ENCODE measurements at places on chromosomes 2 and 18. TPM values are rescaled to one million over a fixed set of nuclear protein-coding genes. Genes with fewer than 3 reads are reported as not detected.

Gene PPP1CB
- total RNA-seq: 210 TPM

Gene CCDC102B
- total RNA-seq: 5.8 TPM

Gene UPP2
- total RNA-seq: not detected

Gene C2orf80
- not detected for total RNA-seq

Gene CAPN13
- total RNA-seq: not detected

Gene LOXHD1
- 0.12 TPM for total RNA-seq

Gene CFAP65
- not detected for total RNA-seq

Gene POLR1B
- 25.2 TPM for total RNA-seq

Gene EVX2
- not detected for total RNA-seq

Gene IL36RN
- not detected for total RNA-seq

Gene AMER3
- not detected for total RNA-seq

Gene ASB18
- not detected for total RNA-seq

Gene VWA3B
- not detected for total RNA-seq
